ENCODE measurements at places on chromosomes 6 and 20.

- peak; percentile 76 for DNase-seq
These were observed 32.8 kb upstream of the BCAS1 start for GRCh38 chr20:54103067-54103761.

DNA sequence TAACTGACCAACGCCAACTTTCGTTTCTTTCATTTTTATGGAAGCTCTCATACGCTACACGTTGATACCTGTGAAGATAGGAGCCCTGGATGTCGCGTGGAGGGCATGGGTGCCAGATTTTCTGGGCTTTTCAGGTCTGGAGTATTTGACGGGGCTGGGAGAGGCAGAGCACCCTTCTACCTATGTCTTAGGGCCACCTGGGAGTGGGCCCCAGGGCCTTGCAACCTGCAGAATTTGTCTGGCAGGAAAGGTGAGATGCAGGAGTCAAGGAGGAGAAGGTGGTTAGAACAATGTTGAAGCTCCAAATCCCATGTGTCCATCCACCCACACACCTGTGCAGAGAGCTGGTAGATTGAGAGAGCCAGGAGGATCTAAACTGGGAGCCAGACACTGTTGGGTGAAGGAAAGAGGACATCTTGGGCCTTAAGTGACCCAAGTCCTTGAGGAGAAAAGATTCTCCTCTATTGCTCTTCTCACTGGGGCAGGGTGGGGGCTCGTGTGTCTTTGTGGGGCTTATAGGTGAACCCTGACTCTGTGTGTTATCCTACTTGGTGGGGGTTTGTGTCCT lies 27.4 kb upstream of the PCMTD2 start:
- DNase-seq = no peak

GRCh38 chr6:28002161-28002560 lies 45.1 kb downstream of the OR2B6 start:
- DNase-seq = no peak

DNA sequence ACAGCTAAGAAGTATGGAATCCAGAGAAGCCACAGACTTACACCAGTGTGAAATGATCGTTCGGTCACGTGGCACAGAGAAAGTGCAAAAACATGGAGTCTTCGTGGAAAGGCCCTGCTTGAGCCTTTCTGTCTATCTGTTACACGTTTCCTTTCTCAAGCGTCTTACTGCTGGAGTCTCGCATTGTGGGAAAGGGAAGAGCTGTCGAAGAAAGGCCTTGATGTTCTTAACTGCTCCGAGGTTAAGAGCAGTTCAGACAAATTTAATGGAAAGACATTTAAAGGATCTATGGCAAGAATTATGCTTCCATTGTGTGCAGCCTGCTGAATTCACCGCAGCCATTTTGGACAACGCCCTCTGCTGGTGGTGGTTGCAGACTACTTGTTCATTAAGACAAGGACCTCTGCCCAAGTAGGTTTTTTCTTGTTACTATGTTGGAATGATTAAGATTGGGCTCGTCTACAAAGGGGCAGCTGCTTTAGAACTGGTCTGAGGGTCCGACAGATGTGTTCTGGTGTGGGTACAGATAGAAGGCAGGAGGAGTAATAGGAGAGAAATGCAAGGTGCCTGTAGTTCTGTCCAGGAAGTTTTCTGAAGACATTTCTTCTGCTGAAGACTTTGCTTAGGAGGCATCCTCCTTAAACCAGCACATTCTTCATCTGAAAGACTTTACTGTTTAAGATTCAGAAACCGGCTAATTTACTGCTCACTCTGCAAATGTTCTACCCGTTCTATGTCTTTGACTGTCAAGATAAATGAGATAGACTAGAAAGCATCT lies 24.7 kb upstream of the CCN6 start:
- peak; percentile 67 for DNase-seq

- no peak for DNase-seq
These were observed 288.3 kb downstream of the TPBG start for GRCh38 chr6:82651845-82652335.

DNA sequence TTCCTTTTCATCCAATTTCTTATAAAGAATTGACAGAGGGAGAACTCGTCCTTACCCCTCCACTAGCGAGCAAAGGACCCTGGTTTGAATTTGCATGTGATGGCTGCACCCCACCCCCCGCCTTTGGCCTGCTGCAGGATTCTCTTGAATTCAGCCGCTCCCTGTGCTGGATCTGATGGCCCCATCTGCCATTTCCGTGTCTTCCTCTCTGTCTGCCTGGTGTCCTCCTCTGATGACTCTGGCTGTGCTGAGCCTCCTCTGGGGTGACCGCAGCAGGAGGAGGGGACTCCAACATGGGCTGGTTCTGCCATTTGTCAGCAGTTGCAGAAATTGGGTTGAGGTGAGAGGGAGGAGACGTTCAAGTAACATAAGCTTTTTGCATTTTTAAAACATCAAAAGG lies 188.8 kb downstream of the DLL1 start:
- no peak for DNase-seq

GRCh38 chr6:107646176-107646575 lies 156.3 kb downstream of the SOBP start:
- DNase-seq = no peak
